ENCODE measurements at places on chromosomes 7 and 10.
A peak's percentile ranks its signal among the peaks of the same experiment; 100 is the strongest.

DNA sequence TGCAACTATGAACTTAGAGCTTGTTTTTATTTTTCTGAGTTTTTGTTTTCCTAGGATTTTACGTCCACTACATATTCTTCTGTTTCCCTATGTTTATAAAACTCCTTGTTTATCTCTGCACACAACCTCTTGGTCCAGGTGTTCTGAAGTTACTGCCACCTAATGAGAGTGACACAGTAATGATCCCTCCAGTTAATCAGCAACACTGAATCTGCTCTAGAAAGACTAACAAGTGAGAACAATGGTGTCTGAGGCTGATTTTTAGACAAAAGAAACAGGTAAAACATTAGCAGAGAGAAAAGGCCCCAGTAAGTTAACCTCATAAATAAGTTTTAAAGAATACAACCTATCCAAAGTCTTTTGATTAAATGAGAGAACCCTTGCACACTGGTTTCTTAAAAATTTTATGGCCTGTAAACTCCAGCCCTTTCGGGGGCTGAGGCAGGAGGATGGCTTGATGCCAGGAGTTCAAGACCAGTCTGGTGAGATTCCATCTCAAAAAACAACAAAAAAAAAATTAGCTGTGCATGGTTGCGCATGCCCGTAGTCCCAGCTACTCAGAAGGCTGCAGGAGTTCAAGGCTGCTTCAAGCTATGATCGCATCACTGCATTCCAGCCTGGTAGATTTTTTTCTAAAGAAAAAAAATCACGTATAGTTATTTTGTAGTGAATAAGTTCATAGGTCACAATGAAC lies 397.6 kb downstream of the MAGI2 start:
- DNase-seq = no peak

- DNase-seq = no peak
Observed at GRCh38 chr10:66832781-66833422, 92.9 kb upstream of the LRRTM3 start.

DNA sequence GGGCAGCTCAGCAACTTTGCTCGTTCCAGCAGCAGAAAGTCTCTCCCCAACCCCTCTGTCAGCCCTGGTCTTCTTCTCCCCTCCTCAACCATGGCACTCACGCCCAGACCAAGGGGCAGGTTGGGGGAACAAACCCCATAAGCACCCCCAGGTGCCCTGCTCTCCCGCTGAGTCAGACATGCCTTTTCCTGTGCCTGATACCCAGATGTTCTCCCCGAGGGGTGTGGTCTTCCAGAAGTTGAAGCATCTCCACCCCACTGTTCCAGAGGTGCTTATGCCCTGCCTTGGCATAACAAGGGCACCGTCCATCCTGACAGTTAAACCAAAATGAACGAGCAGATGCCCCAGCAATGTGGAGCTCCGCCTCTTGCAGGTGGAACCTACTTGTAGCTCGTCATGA lies 67.1 kb downstream of the C10orf143 start:
- no peak for DNase-seq

DNA sequence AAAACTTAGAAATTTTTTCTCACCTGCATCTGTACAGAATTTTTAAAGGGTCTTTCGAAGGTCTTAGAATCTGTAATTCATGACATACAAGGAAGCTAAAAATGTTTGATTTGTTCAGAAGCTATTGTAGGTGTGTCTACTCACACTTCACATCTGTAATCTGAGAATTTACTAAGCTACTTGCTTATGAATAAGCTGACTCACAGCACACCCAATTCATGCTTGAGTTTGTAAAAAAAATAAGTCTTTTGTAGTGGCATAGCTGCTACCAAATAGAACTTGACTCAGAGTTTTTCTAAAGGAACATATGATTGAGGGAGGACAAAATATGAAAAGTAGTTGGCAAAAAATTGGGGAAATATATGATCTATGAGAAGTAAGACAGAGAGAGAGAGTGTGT lies 12.7 kb upstream of the AGR2 start:
- peak; percentile 8 for DNase-seq

GRCh38 chr10:101065481-101066145 lies 3.8 kb downstream of the KAZALD1 start:
- DNase-seq = no peak

GRCh38 chr10:103529539-103529938 lies 36.0 kb downstream of the NEURL1 start:
- DNase-seq = no peak

GRCh38 chr7:105011831-105012502 lies 2.0 kb upstream of the KMT2E start:
- DNase-seq = peak; percentile 18

GRCh38 chr7:21948887-21949540 lies 3.3 kb upstream of the CDCA7L start:
- DNase-seq = no peak

GRCh38 chr7:55255496-55256445 lies 109.4 kb upstream of the LANCL2 start:
- peak; percentile 73 for DNase-seq

GRCh38 chr10:25082276-25083204 lies 66.1 kb downstream of the THNSL1 start:
- no peak for DNase-seq

DNA sequence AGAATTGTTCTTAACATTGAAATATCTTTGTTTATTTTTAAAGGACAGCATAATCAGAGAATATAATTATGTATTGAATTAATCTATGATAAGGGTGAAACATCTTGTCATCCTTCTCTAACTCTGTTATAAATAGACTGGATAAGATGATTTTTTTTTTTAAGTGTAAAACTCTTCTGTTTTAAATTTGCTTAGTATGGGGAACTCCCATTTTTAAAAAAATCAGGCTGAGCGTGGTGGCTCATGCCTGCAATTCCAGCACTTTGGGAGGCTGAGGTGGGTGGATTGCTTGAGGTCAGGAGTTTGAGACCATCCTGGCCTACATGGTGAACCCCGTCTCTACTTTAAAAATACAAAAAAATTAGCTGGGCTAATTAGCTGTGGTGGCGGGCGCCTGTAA lies 9.4 kb upstream of the HERC4 start:
- no peak for DNase-seq

DNA sequence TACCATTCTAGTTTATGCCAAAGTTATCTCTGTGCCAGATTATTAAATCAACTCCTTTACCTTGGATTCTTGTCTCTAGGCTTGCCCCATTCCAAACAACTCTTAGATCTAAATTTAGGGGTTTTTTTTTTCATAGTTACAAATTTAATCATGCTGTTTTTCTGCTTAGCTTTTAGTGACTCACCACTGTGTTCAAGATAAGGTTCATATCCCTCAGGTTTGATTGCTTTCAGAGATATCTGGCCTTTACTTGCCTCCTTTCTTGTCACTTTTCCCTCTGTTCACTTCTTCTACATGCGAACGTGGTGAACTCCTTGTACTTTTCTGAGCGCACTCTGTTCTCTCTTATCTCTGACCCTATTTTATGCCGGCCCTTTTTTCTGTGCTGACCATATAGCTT lies 78.2 kb downstream of the VPS50 start:
- no peak for DNase-seq

DNA sequence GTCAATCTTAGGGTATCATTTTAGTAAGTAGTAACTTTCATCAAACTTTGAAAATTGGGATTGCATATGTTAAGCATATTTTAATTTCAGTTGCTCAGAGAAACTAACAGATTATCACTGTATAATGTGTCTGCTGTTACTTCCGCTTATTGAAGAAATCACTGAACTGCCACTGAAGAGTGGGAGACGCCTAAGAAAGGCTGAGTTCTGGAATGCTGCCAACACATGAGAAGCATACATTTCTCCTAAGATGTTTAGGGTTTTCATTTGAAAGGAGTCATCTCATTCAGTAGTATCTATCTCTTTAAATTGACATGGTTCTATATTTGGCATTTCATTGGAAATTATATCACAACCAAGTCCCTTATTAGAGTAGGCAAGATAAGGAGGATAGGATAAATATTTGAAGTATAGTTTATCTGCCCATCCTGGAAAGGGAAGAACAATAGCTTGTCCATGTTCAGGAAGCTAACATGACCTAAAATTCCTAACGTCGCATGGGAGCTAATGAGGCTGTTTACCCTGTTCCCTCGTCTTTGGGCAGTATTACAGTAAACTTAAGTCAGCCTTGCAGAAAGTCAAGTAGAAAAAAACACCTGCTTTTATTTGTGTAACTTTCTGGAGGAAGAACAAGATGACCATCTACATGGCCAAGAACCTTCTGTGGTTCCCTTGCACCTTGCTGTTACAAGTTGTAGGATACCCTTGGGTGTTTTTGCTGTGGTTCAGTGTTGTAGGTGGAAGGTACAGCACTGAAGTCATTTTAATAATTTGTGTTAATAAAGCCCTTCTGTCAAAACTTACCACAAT lies 67.3 kb downstream of the NHLRC2 start:
- peak; percentile 12 for DNase-seq
